Suppressor macrophage treated with lipopolysaccharide for 1 hour (primary cell): ENCODE measurements at places on chromosomes 4 and X.

DNA sequence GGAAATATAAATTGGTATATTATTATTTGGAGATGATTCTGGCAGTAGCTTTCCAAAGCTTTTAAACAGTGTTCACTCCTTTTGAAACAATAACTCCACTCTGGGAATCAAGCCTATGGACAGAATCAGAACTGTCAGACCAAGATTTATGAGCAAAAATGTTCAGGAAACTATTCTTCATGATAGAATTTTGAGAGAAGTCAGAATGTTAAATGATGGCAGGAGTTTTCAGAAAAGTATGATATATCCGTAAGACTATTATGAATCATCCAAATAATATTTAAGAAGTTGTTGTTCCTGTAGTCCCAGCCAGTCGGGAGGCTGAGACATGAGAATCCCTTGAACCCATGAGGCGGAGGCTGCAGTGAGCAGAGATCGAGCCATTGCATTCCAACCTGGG is 50.5 kb upstream of the ADGRG2 start:
- no peak for DNase-seq

- DNase-seq = no peak
Observed at GRCh38 chrX:150036641-150037040, 98.3 kb upstream of the EOLA2 start.

DNA sequence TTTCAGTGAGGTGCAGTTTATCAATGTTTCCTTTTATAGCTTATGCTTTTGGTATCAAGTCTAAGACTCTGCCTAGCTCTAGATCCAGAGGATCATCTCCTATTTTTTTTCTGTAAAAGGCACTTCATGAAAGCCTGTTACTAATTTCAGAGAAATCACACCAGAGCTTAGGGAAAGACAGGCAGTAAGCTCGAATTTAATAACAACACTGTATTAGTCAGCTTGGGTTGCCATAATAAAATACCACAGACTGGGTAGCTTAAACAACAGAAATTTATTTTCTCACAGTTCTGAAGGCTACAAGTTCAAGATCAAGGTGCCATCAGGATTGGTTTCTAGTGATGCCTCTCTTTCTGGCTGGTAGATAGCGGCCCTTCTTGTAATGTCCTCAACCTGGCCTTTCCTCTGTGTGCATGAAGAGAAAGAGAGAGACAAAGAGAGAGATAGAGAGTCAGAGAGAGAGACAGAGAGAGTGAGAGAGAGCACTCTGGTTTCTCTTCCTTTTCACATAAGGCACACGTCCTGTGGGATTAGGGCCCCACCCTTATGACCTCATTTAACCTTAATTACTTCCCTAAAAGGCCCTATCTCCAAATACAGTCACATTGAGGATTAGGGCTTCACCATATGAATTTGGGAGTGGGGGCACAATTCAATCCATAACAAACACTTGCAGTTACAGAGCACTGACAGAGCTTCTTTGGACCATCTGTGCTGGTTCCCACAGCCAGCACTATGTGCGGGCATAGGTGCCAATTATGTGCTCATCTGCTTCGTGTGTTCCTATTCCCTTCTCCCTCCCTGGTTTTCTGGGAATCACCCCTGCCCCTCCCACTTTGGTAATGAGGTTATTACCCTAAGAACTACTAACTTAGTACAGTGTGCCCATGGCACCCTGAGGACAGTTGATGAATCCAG is 114.8 kb upstream of the MED14 start:
- no peak for DNase-seq

GRCh38 chr4:102114118-102114630 is 231.1 kb downstream of the SLC39A8 start:
- DNase-seq = no peak

DNA sequence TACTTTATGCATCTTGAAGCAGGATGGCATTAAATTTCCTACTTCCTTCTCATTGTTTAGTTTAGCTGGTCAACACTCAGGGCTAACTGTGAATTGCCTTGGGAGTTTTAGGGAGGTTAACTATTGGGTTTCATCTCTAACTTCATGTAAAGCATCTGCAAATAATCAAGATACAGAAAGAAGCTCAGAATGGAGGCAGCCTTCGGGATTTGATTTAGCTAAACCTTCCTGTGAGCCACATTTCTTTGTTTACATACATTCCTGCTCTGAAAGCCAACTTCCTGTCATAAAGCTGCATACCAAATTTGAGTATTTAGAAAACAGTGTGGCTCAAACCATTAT is 131.7 kb upstream of the PCDH18 start:
- DNase-seq = no peak

GRCh38 chr4:73668782-73669201 is 48.6 kb upstream of the RASSF6 start:
- no peak for DNase-seq

GRCh38 chr4:91764085-91764484 is 539.7 kb upstream of the GRID2 start:
- DNase-seq = no peak

GRCh38 chr4:54780149-54780495 is 122.4 kb downstream of the KIT start:
- peak; percentile 18 for DNase-seq

DNA sequence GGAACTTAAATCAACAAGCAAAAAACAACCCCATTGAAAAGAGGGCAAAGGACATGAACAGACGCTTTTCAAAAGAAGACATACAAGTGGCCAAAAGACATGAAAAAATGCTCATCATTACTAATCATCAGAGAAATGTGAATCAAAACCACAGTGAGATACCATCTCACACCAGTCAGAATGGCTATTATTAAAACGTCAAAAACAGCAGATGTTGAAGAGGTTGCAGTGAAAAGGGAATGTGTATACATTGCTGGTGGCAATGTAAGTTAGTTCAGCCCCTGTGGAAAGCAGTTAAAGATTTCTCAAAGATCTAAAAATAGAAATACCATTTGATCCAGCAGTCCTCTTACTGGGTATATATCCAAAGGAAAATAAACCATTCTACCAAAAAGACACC is 22.6 kb downstream of the RTL9 start:
- no peak for DNase-seq

- DNase-seq = no peak
Observed at GRCh38 chr4:175542786-175543185, 269.3 kb downstream of the GPM6A start.

DNA sequence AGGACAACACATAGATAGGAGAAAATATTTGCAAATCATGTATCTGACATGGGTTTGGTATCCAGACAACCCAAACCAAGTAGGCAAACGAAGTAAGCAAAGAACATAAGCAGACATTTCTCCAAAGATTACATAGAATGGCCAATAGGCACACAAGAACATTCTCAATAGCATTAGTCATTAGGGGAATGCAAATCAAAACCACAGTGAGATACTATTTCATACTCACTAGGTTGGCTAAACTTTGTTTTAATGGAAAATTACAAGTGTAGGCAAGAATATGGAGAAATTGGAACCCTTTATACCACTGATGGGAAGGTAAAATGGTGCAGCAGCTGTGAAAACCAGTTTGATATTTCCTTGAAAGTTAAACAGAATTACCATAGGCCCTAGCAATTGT is 74.7 kb downstream of the CHRNA9 start:
- no peak for DNase-seq

GRCh38 chr4:25818876-25819275 is 43.9 kb downstream of the SEL1L3 start:
- no peak for DNase-seq

DNA sequence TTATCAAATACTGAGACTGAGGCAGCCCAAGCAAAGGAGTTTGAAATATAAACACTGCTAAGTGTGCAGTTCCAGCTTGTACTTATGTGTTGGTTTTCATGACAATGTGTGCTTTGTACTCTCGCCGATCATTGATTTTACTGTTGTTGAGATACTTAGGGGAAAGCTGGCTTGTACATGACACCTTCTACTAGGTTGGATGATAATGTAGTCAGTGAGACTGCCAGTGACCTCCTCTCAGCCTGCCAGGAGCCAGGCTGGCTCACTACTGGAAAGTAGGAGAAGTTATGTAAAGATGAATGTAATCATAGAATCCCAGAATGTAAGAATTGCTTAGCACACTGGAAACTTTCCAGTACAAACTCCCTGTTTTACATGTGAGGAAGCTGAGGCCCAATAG is 132.0 kb downstream of the AFF2 start:
- DNase-seq = no peak

- no peak for DNase-seq
Observed at GRCh38 chr4:7963691-7964090, 24.0 kb upstream of the AFAP1 start.

DNA sequence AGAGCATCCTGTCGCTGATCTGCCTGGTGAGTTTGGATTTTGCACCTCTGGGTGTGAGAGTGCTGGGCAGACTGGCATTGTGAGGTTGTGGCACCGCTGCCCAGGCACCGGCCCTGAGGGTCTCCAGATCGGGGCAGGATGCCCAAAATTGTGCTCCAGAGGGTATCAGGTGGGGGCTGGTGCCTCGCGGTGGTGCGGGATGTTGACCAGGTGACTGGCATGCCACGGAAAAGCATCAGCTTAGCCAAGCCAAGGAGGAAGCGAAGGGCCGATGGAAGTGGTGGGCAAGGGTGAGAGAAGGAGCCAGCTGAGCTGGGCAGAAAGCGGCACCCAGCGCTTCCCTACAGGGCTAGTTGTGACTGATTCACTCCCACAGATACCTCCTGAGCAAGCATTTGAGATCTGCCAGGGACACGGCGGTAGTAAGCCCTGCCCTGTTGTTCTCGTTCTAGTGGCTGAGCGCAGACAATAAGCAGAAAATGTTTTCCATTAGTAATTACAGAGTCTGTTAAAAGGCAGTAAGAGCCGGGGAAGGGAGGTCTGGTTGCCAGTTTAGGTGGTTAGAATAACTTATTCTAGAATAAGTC is 809 bp downstream of the ZFP92 start:
- peak; percentile 44 for DNase-seq

GRCh38 chr4:132592340-132592739 is 556.8 kb upstream of the PCDH10 start:
- DNase-seq = no peak

DNA sequence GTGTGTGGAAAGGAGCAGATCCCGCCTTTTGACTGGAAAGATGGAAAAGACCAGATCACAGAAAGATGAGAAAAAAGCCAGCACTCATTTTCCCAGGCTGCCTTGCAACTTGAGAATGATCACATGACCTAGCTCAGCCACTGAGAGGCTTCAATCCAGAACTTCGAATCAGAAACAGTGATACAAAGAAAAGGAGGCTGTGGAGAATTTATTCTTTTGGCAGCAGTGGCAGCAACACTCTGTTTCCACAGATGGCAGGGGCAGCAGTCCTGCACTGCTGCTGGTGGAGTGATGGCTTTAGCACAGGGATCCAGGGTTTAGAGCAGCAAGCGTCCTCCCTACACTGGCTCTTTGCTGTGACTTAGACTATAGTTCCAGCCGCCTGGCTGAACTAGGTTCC is 77.8 kb upstream of the SH3RF1 start:
- no peak for DNase-seq

- DNase-seq = no peak
Observed at GRCh38 chr4:126777649-126778048, 855.1 kb upstream of the INTU start.

- DNase-seq = peak; percentile 72
Observed at GRCh38 chrX:23901060-23901459, 6.7 kb downstream of the APOO start.

GRCh38 chrX:7163146-7163677 is 15.3 kb upstream of the PUDP start:
- DNase-seq = no peak

GRCh38 chr4:48090621-48091020 is 43.4 kb downstream of the TXK start:
- DNase-seq = no peak

DNA sequence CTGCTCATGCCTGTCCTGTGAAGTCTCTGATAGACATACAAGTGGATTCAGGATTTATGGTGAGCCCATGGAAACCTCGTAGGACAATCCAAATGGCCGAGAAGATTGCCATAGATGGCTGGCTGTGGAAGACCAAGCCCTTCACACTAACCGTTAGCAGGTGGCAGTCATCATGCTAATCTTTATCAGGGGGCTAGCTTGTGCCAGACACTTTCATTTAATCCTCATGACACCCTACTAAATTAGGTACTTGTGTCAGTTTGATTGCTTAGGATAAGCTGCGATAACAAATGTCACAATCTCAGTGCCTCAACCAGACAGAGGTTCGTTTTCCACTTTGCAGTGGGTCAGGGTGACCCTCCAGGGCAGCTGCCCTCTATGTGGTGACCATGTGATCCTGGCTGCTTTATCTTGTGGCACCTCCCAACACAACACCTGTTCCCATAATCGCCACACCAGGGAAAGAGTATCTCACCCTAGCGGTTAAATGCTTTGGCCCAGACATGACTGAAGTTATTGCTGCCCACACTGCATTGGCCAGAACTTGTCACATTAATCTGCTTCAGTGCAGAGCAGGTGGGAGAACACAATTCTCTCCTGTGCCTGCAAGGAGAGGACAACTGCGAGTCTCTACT is 60.8 kb downstream of the REPS2 start:
- DNase-seq = peak; percentile 28

- DNase-seq = no peak
Observed at GRCh38 chrX:13367950-13368349, 48.1 kb upstream of the ATXN3L start.

GRCh38 chrX:47169726-47170515 is 23.7 kb upstream of the UBA1 start:
- DNase-seq = no peak

DNA sequence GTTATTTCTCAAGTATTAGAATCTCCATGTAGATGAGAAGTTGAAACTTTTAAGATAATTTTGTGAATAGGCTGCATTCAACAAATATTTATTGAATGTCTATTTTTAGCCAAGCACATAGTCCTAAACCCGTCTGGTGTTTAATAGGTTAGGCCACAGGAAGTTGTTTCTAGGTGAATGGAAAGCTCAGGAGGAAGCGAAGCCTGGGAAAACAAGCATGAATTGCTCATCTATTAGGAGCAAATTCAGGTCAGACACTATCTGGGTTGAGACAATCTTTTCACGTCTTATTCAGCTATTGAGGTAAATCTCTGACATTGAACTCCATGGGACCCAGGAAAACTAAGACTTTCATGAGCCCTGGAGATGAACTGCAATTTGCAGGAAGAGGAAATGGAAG is 43.1 kb upstream of the FREM3 start:
- DNase-seq = no peak

- no peak for DNase-seq
Observed at GRCh38 chrX:99938464-99938863, 471.6 kb downstream of the PCDH19 start.

DNA sequence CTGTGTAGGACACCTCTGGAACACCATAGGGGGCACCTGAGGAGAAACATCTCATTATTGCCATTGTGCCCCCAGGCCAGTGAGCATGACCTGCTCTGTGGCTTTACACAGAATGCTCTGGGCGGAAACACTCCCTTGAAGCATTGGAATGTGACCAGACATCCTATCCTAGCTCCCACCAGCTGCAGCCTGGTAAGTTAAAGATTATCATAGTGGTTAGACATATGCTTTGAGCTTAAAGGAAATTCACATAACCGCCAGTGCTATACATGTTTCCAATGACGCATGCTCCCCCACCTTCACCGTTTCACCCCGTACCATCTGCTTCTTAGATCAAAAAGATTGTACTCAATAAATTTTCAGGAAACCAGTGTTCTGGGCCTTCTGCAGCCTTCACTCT is 217.7 kb upstream of the CENPE start:
- DNase-seq = no peak
